ENCODE measurements at places on chromosomes 16 and 17. TPM values are rescaled to one million over a fixed set of nuclear protein-coding genes. Genes with fewer than 3 reads are reported as not detected.
A peak's percentile ranks its signal among the peaks of the same experiment; 100 is the strongest.

GRCh38 chr17:66089764-66090163 is 102.2 kb downstream of the CEP112 start:
- no peak for DNase-seq

DNA sequence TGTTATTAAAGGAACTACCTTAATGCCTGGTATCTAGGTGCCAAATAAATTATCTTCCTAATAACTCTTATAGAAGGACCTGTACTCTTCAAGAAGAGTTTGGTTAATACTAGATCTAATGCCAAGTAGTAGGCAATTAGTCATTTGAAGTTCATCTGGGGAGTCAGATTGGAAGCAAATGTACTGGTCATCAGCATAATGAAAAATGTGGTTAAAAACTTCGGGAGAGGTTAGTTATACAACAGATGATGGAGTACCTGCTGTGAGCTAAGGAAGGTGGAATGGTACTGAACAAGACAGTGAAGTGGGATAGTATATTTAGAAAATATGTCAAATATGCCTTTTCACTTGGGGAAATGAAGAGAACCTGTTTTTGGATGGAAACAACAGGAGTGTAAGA is 49.2 kb downstream of the TNRC6A start:
- DNase-seq: no peak

DNA sequence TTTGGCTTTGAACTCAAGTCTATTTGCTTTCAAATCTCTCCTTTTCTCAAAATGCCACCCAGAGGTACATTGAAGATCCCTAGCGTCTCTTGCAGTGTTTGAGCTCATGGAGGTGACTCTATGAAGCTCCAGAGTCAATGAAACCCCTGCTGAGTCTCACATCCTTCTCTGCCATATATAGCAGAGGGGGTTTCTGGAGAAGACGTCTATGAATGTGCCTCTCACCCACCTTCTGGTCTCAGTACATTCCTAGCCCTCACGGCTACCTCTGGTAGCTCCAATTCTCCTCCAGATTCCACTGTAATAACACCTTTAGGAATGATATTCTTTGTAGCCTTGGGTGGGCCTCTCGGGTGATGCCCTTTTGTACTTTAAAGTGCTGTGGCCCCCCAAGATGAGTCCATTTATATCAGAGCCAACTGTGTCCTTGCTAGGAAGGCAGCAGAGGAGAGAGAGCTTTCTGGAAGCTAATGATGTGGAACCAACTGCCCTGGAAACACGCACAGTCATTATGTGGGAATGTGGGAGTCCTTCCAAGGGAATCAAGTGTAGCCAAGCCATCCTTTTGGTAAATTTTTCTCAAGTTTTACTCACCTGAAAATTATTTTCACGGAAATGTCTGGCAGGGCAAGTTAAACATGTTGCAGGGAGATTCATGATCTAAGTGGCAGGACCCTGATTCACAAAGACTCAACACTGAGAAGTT is 123.4 kb downstream of the ASIC2 start:
- DNase-seq: no peak

- peak; percentile 85 for DNase-seq
Observed at GRCh38 chr17:76681222-76682137, 29.3 kb downstream of the MXRA7 start.

Gene CRHR1
- not detected for polyA plus RNA-seq
